ENCODE measurements at places on chromosomes 1 and 21.

DNA sequence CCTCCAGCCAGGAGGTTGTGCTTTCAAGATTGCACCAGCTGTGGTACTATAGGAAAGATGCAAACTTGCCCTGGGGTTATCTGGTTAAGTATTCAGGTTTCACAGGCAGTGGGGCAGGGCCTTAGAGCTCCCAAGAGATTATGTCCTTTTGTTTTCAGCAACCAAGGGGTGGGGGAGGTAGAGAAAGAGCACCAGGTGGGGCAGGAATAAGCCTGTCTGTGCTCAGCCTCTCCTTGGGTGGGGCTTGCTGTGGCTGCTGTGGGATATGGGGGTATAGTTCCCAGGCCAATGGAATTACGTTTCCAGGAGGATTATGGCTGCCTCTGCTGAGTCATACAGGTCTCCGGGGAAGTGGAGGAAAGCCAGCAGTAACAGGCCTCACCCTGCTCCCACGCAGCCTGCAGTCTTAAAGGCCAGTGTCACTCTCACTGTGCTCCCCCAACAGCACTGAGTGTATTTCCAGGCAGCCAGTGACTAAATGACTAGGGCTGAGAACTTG is 508.6 kb downstream of the RWDD3 start:
- no peak for DNase-seq

DNA sequence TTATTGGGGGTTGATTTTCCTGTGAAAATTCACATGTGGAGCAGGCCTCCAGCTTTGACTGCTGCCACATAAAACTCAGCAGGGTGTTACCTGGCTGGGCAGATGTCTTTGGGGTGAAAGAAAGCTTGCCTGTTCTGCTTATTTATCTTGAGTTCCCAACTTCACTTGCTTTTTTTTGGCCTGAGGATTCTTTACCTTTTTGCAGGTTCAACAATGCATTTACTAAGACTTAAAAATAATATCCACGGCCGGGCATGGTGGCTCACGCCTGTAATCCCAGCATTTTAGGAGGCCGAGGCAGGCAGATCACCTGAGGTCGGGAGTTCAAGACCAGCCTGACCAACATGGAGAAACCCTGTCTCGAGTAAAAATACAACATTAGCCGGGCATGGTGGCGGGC is 509.1 kb downstream of the KIF26B start:
- no peak for DNase-seq

DNA sequence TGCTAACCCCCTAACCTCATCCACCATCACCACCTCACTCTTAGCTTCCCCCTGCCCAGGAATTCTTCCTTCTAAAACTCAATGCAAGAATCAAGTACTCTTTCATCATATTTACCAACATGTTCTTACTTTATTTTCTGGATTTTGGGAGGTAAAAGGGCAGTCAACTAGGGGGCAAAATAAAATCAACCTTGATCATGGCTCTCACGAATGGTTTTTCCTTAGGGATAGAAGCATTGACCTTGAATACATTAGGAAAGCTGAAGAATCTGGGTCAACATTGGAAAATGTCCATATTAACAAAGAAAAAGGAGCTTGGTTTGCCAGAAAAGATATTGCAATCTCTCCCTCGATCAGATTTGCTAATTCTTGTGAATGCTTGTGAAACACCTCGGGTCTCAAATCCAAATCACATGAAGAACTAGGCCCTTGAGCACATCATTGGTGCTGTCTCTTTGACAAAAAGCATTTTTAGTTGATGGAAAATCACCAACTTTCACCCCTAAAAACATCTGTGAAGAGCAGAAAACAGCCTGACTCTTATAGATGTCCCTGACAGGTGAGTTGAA is 58.9 kb downstream of the ZC3H11B start:
- no peak for DNase-seq

GRCh38 chr1:87119541-87120140 is 205.2 kb downstream of the HS2ST1 start:
- DNase-seq = no peak

GRCh38 chr1:36122062-36123030 is 2.7 kb downstream of the COL8A2 start:
- DNase-seq = no peak

DNA sequence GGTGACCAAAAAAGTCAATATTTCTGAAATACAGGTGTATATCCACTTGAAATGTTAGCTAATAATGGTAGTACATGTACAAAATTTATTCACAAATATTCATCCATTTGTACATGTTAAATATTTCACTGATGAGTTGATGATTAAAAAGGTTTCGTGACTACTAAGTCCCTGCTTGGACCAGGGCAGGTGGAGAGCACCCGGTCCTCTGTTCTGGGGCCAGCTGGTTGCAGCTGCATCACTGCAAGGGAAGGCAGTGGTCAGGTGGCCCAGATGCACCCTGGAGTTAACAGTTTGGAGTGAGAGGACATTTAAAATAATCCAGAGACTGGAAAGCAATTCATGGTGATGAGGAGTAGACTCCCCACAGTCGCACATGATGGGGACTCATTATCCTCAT is 141.2 kb downstream of the ZBTB18 start:
- DNase-seq = no peak

DNA sequence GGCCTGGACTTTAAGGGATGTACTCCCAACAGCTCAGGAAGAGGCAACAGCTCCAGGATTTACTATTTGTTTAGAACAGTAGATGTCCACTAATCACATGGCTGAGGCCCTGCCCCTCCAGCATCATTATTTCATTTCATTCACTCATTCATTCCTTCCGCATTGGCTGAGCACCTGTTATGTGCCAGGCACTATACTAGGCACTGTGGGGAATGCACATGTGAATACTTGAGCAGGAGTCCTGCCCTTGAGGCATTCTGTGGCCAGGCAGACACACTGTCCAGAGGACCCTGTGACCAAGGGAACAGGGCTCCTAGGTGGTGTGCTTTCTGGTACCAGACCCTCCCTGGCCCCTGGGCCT is 24.3 kb downstream of the KIAA1614 start:
- DNase-seq = no peak

DNA sequence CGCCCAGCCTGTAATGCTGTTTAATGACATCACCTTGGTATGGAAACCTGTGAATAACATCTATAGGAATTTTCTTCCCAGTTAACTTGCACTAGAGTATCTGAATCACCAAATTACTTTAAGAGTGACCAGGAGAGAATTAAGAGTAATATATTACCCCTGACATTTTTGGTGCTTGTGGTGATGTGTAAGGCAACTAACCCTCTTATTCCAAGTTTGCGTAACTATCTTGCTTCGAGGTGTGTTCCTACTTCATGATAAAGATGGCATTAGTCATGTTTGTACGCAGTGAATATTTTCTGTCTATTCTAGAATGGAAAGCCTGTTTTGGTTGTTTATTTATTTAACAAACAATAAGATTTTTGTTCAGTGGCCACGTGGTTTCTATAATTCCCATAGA is 131.3 kb downstream of the ZP4 start:
- DNase-seq = no peak

DNA sequence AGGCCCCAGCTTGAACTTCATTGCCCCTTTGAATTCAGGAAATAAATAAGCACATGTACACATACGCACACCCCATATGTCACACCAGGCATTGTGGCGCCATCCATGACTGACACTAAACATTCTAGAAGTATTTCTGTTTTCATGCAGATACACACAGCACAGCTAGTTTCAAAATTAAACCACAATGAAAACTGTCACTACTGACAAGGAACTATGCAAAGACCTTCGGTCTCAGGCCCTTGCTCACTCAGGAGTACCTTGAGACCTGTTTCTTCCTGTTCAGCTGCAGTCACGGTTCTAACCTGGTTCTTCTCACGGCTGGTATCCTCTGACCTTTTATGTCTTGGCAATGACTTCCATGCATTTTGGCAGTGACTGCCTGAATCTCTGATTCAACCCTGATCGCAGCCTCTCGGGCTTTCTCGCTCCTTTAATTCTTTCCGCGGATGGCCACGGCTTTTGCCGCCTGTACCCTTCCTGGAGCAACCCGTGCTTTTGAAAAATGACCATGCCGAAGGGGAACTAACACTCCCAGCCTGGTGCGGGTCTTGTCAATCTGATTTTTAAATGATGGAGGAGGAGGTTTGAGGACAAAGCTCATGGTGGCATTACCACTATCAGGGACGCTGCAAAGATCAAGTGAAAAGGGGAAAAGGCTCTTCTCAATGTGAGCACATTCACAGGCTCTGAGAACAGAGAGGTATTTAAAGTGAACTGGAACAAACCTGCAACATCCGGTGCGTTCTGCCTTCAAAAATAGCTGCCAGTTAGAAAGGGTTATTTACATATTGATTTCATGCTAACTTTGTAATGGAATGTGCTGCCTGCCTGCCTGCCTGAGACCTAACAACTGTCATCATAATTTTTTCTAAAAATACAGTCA is 384.6 kb downstream of the RRAGC start:
- DNase-seq = no peak

GRCh38 chr1:121458291-121459048 is 273.7 kb downstream of the SRGAP2C start:
- DNase-seq = no peak

GRCh38 chr21:41695513-41695912 is 71.3 kb downstream of the RIPK4 start:
- no peak for DNase-seq

GRCh38 chr1:51997974-51998382 is 7.5 kb upstream of the RAB3B start:
- DNase-seq = no peak

- no peak for DNase-seq
Observed at GRCh38 chr1:117150316-117150715, 28.8 kb upstream of the TRIM45 start.

DNA sequence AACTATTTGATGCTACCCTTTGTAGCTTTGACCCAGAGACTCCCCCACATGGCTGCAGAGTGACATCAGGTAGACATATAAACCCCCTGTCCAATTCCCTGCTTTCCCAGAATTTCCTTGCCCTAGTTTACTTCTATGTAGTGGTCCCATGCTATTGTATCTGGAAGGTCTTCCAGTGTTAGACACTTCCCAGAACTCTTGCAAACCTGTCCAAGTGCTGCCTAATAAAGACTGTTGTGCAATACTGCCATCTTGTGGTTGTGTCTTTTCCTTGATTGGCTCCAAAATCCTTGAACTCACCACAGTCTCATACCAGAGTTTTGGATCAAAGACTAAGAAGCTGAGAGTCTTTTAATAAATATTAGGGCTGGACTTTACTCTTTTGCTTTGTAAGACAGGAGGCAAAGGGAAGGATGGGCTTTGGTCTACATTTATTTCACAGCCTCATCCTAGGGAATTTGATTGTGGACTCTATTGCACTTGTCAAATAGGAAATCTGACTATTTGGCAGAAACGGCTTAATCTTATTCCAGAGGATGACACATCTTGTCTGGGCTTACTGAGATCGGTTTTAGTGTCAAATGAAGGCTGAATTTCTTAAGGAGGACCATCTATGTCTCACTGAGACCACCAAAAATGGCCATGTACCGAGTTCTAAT is 169.9 kb downstream of the LRRC7 start:
- no peak for DNase-seq

GRCh38 chr1:77253211-77253610 is 28.6 kb upstream of the AK5 start:
- DNase-seq = no peak

GRCh38 chr1:116311193-116311592 is 61.9 kb upstream of the ATP1A1 start:
- DNase-seq = no peak

DNA sequence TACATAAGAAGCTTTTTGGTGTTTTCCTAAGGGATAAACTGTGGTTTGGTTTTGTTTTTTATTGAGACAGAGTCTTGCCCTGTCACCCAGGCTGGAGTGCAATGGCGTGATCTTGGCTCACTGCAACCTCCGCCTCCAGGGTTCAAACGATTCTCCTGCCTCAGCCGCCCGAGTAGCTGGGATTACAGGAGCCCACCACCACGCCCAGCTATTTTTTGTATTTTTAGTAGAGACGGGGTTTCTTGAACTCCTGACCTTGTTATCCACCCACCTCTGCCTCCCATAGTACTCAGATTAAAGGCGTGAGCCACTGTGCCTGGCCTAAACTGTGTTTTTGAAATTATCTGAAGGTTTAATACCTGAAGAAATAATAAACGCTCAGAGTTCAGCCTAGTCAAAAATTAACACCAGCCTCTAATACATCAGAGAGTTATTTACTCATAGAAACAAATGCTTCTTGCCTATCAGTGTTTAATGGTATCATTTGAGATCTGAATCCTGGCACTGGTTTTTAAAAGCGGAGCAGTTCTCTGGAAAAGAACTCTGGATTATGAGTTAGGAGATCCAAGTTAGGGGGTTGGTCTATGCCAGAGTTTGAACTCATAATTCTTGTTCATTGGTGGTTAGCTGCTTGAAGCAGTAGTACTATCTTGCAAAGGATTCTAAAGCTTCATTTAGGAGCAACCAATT is 28.7 kb downstream of the ARID4B start:
- no peak for DNase-seq

DNA sequence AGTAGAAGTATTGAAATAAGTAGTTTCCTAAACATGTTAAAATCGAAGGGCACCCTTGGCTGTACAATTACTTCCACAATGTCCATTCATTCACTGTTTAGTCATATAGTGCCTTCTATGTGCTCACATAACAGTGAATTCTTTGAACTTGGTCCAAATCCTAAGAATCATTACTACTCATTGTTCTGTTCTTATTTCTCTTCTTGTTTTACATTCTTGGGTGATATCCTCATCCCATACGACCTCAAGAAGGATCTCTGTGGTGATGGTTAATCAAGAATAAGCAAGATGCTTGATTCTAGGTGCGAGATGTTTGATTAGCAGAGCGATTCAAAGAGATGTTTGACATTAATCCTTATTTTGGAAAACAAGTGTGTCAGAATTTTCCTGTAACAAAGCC is 667.4 kb upstream of the ZP4 start:
- no peak for DNase-seq

DNA sequence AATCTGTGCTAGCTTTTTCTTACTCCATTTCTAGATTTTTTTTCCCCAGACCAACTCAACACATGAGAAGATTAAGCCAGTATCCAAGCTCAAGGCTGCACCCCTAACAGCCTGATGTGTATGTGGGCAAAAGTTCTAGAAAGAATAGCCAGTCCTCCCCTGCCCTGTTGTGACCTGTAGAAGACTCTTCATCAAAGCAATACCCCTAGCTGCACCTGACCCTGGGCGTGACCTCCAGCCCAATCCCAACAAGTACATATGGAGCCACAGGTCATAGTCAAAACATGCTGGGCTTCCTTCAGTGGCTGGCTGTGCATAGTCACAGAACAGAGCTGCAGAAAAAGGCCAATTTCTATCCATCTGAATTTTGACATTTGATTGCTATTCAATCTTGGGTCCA is 72.5 kb downstream of the ATP1A1 start:
- DNase-seq = no peak

DNA sequence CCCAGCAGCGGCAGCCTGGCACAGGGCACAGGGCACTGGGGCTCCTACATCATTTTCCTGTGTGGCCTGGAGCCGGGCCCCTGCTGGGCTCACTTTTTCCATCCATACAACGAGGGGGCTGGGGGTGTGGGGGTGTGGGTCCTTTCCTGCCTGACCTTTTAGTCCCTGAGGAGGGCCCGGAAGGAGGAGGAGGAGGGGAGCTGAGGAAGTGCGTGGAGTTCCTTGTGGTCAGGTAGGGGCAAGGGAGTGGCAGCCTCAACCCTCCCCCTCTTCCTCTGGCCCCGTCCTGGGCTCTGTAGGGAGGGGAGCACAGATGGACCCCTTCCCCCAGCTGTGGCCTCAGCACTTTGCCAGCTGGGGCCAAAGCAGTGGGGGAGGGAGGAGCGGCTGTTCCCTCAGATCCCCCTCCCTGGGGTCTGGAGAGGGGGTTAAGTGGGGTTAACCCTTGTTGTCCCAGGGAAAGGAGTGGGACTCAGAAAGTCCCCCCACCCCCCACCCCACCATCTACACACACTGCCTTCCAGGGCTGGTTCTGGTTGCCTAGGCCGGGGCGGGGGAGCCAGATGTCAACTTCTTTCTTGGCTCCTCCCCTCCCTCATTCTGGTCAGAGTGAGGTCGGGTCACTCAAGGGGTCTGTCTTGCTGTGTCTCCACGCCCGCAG is 5.7 kb downstream of the NTRK1 start:
- no peak for DNase-seq
